GM13977 (cell line): ENCODE measurements at places on chromosomes 4 and X.

GRCh38 chrX:18457000-18457399 is 31.6 kb downstream of the CDKL5 start:
- DNase-seq: no peak

DNA sequence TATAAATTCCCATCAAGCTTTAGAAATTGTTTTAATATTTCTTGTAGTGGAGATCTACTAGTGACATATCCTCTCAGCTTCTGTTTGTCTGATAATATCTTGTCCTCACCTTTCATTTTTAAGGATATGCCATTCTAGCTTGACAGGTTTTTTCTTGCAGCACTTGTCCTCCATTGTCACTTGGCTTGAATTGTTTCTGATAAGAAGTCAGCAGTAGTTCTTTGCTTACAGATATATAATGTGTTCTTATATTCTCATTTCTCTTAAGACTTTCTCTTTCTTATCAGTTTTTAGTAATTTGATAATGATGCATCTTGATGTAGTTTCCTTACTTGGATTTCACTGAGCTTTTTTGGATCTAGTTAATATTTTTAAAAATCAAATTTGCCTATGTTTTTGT is 120.6 kb upstream of the NUDT6 start:
- DNase-seq: no peak

DNA sequence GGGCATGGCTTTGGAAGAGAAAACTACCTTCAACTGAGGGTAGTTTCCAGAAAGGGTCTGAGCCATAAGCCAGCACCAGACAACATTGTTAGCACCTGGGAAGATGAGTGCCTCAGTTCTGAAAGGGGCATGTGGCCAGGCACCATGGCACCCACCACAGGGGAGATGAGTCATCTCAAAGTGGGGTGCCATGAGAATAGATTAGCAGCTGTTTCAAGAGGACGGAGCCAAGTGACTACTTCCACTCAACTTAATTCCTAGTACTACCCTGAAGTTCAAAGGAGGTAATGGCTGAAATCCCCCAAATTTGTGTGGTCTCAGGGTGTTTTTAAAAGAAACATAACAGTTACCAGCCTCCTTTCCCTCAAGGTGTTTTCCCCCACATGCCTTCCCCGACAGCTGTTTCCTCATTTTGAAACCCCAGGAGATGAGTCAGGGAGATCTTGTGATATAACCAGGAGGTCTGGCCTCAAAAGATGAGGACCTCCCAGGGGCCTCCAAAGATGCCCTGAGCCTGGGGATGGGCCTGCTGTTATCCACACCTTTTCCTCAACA is 27.8 kb upstream of the FTHL17 start:
- DNase-seq: peak; percentile 39

DNA sequence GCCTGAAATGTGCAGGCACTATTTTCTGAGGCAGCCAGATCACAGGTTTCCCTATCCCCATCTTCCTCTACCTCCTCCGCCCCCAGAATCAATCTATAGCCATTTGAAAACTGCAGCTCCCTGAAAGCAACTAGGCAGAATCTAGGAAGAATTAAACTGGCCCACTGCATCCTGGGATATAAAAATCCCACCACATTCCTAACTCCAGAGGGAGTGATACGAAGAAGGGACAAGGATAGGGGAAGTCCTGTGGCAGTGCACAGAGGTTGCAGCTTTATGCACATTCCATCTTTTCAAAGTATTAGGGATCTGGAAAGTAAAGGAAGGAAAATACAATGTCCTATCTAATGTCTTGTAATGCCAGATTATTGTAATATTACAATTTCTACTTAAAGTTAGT is 18.3 kb upstream of the HERC3 start:
- DNase-seq: no peak

DNA sequence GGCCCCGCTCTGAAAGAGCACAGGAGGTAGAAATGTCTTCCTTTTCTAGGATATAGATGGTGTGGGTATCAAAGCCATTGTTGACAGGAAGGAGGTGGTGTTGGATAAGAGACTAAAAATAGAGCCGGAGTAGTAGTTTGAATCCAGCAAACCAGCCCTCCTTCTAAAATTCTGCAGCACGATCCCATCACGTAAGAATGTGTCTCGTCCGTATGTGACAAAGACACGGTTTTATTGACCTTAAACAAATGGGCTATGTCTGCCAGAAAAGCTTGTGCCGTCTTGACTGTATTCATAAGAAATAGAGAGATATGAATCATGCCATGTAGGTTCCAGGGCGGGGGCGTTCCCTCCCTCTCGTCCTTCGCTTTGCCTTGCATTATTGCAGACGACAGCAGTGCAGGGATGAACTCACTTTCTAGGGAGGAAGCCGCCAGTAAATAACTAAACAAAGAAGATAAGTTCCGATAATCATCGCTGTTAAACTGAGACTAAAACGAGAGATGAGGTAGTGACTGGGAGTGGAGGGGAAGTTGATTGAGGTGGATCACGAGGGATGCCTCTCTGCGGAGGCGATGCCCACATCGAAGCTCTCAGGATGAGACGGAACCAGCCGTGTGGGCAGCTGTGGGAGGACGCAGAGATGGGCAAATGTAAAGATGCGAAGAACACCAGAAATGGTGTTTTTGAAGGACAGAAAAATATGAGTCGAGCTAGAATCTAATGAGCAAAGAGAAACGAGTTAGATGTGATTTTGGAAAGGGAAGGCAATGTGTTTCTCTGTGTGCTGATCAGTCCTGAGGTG is 3.4 kb downstream of the TENM3 start:
- no peak for DNase-seq

DNA sequence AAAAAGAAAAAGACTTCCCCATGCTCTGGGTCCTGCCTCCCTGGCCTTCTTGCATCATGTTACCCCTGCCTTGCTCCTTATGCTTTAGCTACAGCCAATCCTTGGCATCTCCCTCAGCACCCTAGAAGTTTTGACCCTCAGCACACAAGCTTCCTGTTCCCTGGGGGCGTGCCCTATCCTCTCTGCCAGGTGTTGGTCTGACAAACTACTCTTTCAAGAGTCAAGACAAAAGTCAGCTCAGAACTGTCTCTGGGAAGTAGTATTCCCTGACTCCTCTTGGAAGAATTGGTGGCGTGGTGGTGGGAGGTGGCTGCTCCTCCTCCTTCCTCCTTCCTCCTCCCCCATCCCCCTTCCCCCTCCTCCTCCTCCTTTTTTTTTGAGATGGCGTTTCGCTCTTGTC is 41.0 kb downstream of the PRPS1 start:
- no peak for DNase-seq

- no peak for DNase-seq
Observed at GRCh38 chrX:1086444-1087409, 125.7 kb downstream of the CRLF2 start.

DNA sequence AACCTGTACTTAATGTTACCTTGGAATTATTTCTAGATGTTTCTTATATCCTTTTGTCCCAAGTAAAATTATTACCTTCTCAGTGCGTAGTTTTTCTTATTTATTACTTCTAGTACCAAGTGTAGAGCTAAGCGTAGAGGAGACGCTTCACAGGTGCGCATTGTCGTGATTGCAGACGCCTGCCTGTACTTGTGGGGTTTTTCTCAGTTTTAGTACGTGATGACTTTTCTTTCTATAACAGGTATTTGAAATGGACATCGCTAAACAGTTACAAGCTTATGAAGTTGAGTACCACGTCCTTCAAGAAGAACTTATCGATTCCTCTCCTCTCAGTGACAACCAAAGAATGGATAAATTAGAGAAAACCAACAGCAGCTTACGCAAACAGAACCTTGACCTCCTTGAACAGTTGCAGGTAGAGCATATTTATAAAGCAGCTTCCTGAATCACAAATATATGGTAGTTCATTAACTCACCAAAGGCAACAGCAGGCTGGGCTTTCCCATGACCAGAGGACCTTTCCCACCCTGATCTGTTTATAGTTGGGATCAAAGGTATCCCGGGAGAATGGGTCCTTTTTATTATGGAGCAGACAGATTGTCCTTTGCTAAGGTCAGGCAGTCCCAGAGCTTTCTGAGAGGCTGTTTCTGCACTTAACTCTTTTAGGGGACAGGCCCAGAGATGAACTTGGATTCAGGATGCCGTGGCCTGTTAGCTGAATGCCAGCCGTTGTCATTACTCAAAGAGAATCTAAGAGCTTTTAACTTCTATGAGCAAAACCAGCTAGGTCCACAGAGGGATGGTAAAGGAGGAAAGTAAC is 172.9 kb downstream of the PTTG2 start:
- no peak for DNase-seq

GRCh38 chr4:26452565-26453531 is 37.4 kb downstream of the CCKAR start:
- no peak for DNase-seq

- peak; percentile 18 for DNase-seq
Observed at GRCh38 chrX:34300871-34301270, 168.8 kb upstream of the FAM47A start.

- peak; percentile 19 for DNase-seq
Observed at GRCh38 chr4:41360921-41361793, 104.4 kb downstream of the UCHL1 start.

GRCh38 chr4:924107-925096 is 7.7 kb downstream of the GAK start:
- DNase-seq: peak; percentile 70

- peak; percentile 35 for DNase-seq
Observed at GRCh38 chr4:176492646-176493302, 173.0 kb downstream of the SPCS3 start.

- DNase-seq: no peak
Observed at GRCh38 chr4:66577922-66578321, 907.6 kb upstream of the EPHA5 start.

- no peak for DNase-seq
Observed at GRCh38 chrX:38041237-38041636, 34.9 kb downstream of the SYTL5 start.

DNA sequence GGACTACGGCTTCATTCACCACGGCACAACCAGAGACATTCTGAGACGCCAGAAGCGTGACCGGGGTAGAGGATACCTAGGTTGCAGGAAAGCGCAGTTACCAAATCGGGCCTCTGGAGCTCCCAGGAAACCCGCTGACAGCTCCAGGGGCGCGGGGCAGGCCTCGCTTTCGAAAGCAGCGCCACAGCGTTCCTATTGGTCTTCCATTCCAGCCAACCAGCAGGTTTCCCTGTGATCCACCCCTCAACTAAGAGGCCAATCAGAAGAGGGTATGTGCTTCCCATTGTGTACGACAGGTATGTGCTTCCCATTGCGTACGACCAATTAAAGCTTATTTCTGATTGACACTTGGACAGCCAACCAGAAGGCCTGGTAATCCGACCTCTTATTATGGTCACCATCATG is 14.9 kb downstream of the SNX12 start:
- peak; percentile 47 for DNase-seq

- no peak for DNase-seq
Observed at GRCh38 chr4:171932238-171932637, 119.0 kb downstream of the GALNTL6 start.

DNA sequence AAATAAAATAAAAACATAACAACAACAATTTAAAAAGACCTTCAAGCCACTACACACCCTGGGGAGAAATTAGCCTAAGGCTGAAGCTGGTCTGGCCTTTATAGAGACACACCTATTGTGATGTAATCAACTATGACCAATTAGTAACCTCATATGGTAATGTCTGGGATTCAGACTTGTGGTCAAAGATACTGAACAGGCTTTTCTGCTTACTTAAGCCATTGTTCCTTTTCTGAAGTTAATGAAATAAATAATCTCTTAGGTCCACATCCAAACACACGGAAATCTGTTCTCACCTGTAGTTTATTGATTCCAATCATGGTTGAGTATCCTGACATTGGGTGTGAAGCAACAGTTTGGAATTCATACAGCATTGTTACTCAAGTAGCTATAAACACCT is 152.5 kb downstream of the PLS3 start:
- DNase-seq: no peak

DNA sequence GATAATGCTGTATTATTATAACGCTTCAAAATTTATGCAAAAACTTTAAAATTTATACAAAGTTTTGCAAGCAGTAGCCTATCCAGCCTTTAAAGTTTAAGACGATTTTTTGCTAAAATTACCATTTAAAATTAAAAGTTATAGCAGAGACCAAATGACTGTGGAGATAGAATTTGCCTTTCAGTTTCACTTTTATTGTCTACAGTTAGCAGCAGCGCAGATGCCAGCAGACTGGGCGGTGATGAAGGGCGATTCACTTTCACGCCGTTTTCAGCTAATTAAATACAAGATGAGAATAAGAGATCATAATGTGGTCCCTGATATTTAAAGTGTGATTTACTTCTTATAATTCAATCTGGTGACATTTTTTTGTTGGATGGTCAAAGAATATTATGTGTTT is 1381.5 kb upstream of the ADGRL3 start:
- peak; percentile 15 for DNase-seq

DNA sequence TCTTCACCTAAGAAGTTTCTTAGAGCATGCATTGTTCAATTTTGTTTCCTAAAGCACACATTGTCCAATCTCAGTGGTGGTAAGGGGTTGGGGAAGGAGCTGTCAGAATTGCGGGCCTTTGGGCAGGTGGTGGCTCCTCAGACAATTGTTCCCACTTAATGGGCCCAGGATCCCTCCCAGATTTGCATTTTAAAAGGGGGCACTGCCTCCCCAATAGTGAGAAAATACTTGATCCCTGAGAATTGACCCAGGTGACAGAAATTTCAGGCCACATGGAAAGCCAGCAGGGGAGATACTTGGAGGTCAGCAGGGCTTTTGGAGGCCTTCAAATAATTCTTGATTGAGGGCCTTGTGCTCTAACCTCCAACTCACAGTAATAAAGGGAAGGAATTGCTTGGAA is 217.1 kb downstream of the ZNF674 start:
- no peak for DNase-seq

DNA sequence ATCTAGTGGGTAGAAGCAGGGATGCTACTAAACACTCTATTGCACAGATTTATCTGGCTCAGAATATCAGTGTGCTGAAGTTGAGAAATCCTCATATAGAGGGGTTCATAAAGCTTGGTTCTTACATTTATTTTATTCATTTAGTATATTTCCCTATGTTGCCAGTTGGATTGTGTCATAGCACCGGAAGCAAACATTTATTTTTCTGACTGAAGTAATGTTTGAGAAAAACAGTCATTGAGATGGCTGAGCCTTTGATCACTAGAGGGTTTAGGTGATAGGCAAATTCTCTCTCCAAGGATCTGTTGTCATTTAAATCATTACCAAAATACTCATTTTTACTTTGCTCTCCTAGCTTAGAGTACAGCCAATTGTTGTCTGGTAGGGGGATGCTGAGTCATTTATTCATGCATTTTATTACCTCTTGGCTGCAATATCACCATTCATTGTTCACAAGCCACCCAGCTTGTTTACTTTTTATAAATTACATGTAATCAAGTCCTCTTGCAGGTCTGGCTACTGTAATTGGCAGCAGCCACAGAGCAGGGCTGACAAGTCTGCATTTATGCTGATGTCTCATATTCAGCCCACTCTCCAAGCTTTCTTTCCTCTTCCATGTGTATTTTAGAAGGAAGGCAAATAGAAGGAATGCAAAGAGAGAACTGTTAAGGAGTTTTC is 15.2 kb downstream of the GAB1 start:
- DNase-seq: no peak
